ENCODE measurements at places on chromosomes 13 and 19.
A peak's percentile ranks its signal among the peaks of the same experiment; 100 is the strongest.

DNA sequence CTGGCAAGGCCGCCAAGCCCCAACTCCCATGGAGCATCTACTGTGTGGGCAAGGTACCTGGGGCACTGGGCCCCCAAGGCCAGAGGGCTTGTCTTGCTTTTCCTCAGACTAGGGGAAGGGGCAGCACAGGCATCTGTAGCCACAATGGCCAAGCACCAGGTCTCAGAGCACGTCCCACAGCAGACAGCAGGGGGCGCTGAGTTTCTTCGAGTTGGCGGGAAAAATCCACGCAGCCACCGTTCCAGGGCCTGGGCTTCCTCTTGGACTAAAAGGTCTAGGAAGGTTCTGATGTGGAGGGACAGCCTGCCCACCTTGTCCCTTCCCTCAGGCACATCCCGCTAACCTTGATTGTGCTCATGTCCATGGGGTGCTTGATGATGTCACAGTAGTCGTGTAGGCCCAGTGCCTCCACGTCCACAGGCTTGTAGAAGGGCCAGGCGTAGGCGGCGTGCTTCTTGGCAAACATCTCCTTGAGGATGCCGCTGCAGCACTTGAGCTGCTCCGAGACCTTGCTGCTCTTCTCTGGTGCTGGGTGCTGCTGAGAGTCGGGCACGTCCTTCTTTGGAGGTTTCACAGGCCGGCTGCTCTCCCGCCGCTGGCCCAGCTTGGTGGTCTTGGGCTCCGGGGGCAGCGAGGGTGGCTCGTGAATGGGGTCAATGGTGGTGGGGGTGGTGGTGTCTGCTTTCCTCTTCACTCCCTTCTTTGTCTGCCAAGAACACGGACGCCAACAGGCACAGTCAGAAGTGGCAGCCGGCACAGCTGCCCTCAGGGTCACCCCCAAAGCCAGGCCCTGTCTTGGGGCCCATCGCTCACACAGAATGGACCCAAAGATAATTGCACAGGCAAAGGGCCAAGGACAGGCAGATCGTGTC lies 32.0 kb upstream of the EPHX3 start:
- H3K4me3 ChIP-seq: no peak overlapping the region
- H3K27me3 ChIP-seq: no peaks in the 10 kb centered on the region
- H3K4me1 ChIP-seq: peaks cover 21% of the 10 kb centered on the region
- H3K27ac ChIP-seq: peak overlapping the region; percentile 66
- DNase-seq: peak; percentile 62
- H3K36me3 ChIP-seq: no peaks in the 10 kb centered on the region

DNA sequence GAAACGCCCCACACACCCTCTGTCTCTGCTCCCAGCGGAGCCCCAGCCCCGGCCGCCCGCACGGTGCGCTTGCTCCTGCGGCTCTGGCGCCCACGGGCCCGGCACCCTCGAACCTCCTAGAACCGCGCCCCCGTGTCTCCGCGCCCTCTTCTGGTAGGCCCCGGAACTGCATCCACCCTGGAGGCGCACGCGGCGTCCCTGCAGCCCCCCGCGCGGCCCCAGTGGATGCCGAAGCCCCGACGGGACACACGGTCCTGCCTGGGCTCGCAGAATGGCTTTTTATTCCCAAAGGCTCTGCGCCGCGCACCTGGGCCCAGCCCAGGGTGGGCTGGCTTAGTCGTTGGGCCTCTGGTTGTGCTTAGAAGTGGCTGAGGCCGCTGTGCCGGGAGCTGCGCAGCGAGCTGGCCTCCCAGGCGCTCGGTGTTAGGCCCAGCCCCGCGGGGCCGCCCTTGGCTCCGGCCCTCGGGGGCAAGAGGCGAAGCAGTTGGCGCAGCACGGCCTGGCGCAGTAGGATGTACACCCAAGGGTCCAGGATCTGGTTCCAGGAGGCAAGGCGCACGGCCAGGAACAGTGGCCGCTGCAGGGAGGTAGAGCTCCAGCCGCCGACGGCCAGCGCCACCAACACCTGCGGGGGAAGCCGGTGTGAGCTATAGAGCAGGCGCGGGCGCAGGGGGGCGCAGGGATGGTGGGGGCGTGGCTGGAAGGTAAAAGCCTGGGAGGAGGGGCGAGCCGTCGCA lies 2.8 kb downstream of the PTGER1 start:
- H3K27ac ChIP-seq: no peak overlapping the region
- no peaks in the 10 kb centered on the region for H3K27me3 ChIP-seq

DNA sequence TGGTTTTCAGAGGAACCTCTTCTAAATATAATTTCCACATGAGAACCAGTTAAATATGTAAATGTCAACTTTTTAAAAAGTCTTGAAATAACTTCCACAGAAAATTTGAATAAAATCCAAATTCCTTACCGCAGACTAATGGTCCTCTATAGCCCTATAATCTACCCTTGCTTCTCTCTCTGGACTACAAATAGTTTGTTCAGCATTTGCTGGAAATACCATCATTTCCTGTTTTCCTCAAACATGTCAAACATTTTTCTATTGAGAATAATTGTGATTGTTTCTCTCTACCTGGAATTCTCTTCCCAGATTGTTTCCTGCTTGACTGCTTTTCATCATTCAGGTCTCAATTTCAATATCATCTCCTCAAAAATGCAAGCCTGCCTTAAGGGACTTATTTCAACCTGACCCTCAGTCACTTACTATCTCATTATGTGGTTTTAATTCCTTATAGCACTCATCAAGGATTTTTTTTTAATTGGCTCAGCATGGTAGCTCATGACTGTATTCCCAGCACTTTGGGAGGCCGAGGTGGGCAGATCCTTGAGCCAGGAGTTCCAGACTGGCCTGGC lies 898.9 kb upstream of the MIR17HG start:
- H3K36me3 ChIP-seq: no peaks in the 10 kb centered on the region
- no peaks in the 10 kb centered on the region for H3K27me3 ChIP-seq
- no peak overlapping the region for H3K4me3 ChIP-seq
- no peak for DNase-seq
- no peaks in the 10 kb centered on the region for H3K4me1 ChIP-seq

DNA sequence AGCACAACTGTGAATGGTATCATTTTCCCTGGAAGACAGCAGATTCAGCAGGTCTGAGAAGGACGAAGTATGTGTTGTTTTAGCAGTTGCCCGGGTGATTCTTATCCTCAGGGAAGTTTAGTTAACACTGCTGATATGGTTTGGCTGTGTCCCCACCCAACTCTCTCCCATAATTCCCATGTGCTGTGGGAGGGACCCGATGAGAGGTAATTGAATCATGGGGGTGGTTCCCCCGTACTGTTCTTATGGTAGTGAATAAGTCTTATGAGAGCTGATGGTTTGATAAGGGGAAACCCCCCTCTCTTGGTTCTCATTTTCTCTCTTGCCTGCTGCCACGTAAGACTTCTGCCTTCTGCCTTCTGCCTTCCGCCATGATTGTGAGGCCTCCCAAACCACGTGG lies 81.0 kb upstream of the UBAC2 start:
- no peak for DNase-seq
- H3K27me3 ChIP-seq: no peaks in the 10 kb centered on the region
- H3K4me3 ChIP-seq: no peak overlapping the region
- H3K4me1 ChIP-seq: no peaks in the 10 kb centered on the region

GRCh38 chr13:86946734-86947133 lies 724.4 kb upstream of the SLITRK5 start:
- H3K27ac ChIP-seq: no peak overlapping the region
- H3K36me3 ChIP-seq: no peaks in the 10 kb centered on the region
- no peak overlapping the region for H3K4me3 ChIP-seq
- H3K4me1 ChIP-seq: no peaks in the 10 kb centered on the region

DNA sequence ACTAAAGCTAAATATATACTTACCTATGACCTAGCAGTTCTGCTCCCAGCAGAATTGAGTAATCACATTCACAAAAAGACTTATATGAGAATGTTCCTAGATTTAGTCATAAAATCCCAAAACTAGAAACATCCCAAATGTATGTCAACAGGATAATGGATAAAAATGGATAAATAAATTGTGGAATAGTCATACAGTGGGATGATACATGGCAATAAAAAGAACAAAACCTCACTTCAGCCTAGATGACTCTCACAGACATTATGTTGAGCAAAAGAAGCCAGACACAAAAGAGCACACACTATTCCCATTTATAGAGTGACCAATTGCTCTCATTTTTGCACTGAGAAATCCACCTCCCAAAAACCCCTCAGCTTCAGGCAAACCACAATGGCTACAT lies 352.4 kb upstream of the HTR2A start:
- no peaks in the 10 kb centered on the region for H3K36me3 ChIP-seq
- H3K4me3 ChIP-seq: no peak overlapping the region
- H3K27ac ChIP-seq: no peak overlapping the region
- no peaks in the 10 kb centered on the region for H3K27me3 ChIP-seq
- no peaks in the 10 kb centered on the region for H3K4me1 ChIP-seq
- no peak for DNase-seq

- H3K4me3 ChIP-seq: no peak overlapping the region
- no peaks in the 10 kb centered on the region for H3K36me3 ChIP-seq
- H3K4me1 ChIP-seq: no peaks in the 10 kb centered on the region
These were observed 84.8 kb downstream of the DCT start for GRCh38 chr13:94394723-94395122.

GRCh38 chr19:50537306-50537685 lies 23.6 kb upstream of the ASPDH start:
- no peaks in the 10 kb centered on the region for H3K4me1 ChIP-seq
- no peak for DNase-seq
- H3K27me3 ChIP-seq: no peaks in the 10 kb centered on the region
- no peak overlapping the region for H3K27ac ChIP-seq
- no peak overlapping the region for H3K4me3 ChIP-seq
- no peaks in the 10 kb centered on the region for H3K36me3 ChIP-seq

- no peak overlapping the region for H3K27ac ChIP-seq
- H3K36me3 ChIP-seq: no peaks in the 10 kb centered on the region
- H3K4me3 ChIP-seq: no peak overlapping the region
These were observed 1.5 kb upstream of the ZNF561 start for GRCh38 chr19:9622531-9622930.

DNA sequence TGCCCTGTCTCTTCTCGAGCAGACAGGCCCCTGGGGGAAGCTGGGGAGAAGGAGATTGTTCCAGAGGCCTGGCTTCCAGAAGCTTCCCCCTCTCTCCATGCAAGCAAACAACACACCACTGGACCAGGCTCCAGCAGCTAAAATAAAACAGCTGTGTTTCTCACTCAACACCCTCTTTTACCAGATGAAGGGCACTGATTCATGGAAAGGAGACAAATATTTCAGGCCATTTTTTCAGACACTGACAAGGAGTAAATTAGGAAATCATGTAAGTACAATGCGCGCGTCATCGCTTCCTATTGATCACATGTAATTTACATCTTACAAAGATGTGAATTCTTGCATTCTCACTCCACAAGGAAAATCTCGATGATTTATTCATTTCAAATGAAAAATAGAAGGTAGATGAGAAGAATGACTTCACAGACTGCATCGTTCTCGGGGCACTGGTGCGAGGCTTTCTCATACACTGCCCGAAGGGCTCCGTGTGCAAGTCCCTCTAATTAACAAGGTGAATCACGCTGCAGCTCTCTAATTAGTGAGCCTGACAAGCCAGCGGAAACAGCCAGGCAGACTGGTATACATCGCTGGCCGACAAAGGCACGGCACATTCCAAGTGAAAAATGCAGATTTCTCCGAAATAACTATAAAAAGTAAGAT lies 153.6 kb downstream of the KCTD15 start:
- no peak for DNase-seq
- no peaks in the 10 kb centered on the region for H3K27me3 ChIP-seq
- no peak overlapping the region for H3K4me3 ChIP-seq
- H3K27ac ChIP-seq: no peak overlapping the region
- no peaks in the 10 kb centered on the region for H3K36me3 ChIP-seq

GRCh38 chr19:15923702-15924101 lies 10.6 kb downstream of the CYP4F11 start:
- no peaks in the 10 kb centered on the region for H3K36me3 ChIP-seq
- no peaks in the 10 kb centered on the region for H3K4me1 ChIP-seq
- no peak overlapping the region for H3K4me3 ChIP-seq
- H3K27ac ChIP-seq: no peak overlapping the region
- H3K27me3 ChIP-seq: no peaks in the 10 kb centered on the region

DNA sequence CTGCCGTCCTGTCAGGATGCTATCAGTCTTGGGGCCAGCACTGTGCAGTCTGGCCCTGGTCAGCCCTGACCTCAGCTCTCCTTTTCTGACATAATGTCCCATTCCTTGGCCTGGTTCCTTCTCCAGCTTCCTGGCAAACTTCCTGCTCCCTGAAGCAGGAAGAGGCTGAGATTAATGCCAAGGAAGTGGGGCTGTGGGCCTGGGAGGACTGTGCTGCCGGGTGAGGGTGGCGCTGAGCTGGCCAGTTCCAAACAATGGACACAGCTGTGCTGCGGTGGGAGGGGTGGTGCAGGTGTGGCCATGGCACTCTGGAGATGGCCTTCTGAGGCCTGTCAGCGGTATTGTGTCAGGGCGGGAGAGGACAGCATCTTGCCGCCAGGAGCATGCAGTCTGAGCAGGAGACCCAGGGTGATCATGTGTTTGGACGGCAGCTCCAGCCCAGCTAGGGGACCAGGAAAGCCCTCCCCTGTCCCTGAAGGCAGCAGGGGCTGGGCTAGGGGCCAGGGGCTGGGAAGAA lies 30.9 kb downstream of the TUBA3C start:
- H3K4me3 ChIP-seq: no peak overlapping the region
- no peaks in the 10 kb centered on the region for H3K4me1 ChIP-seq
- H3K27ac ChIP-seq: no peak overlapping the region
- no peaks in the 10 kb centered on the region for H3K27me3 ChIP-seq
- H3K36me3 ChIP-seq: no peaks in the 10 kb centered on the region

DNA sequence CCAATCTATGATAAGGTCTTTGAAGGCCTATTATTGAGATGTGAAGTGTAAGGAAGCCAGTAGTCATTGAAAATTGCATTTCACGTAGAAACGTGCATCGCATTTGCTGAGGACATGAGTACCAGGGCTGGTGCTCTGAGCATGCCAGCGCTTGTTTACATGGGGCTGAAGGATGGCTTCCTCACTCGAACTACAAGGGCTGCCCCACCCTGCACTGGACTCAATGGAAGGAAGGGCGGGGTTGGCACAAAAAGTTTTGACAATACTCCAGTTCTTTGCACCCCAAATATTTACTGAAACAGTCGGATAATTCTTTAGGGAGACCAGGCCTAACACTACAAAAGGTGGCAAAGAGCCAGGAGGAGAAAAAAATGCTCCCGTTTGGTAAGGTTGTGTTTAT lies 28.9 kb upstream of the MED4 start:
- DNase-seq: no peak
- no peak overlapping the region for H3K4me3 ChIP-seq
- no peaks in the 10 kb centered on the region for H3K36me3 ChIP-seq
- H3K4me1 ChIP-seq: peaks cover 12% of the 10 kb centered on the region
- no peaks in the 10 kb centered on the region for H3K27me3 ChIP-seq
- no peak overlapping the region for H3K27ac ChIP-seq

GRCh38 chr13:106373989-106374572 lies 161.4 kb downstream of the EFNB2 start:
- H3K27me3 ChIP-seq: no peaks in the 10 kb centered on the region
- H3K4me1 ChIP-seq: no peaks in the 10 kb centered on the region
- no peak overlapping the region for H3K27ac ChIP-seq
- DNase-seq: no peak
- H3K4me3 ChIP-seq: no peak overlapping the region
- H3K36me3 ChIP-seq: no peaks in the 10 kb centered on the region

GRCh38 chr19:16118489-16119033 lies 6.9 kb downstream of the RAB8A start:
- H3K27ac ChIP-seq: no peak overlapping the region
- no peaks in the 10 kb centered on the region for H3K4me1 ChIP-seq
- no peaks in the 10 kb centered on the region for H3K27me3 ChIP-seq
- no peak for DNase-seq

- no peak for DNase-seq
- no peak overlapping the region for H3K27ac ChIP-seq
- no peaks in the 10 kb centered on the region for H3K27me3 ChIP-seq
- no peaks in the 10 kb centered on the region for H3K4me1 ChIP-seq
- H3K36me3 ChIP-seq: no peaks in the 10 kb centered on the region
- no peak overlapping the region for H3K4me3 ChIP-seq
These were observed 23.8 kb downstream of the ZNF44 start for GRCh38 chr19:12270854-12271253.

Data from ovary (tissue), 10 donors.